ENCODE measurements at places on chromosomes 6 and 20.

DNA sequence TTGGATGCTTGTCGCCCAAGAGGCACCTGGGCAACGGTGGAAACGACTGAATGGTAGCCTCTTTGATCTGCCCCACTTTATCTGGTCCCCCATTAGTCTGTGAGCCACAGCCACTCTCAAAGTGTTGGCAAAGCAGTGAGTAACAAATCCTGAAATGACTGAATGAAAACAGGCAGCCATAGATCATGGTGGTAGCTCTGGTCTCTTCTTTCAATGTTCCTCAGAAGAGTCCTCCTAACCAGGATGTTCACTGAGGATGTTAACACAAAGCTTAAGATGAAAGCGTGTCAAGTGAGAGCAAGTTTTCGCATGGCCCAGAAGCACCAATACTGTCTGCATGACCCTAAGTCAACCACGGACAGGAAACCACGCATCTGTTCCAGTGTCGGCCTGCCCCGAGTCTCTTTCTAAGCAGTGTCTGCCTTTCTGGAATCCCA is 107.3 kb downstream of the IRF4 start:
- DNase-seq = no peak

- no peak for DNase-seq
These were observed 101.7 kb upstream of the BMP2 start for GRCh38 chr20:6665621-6666355.

DNA sequence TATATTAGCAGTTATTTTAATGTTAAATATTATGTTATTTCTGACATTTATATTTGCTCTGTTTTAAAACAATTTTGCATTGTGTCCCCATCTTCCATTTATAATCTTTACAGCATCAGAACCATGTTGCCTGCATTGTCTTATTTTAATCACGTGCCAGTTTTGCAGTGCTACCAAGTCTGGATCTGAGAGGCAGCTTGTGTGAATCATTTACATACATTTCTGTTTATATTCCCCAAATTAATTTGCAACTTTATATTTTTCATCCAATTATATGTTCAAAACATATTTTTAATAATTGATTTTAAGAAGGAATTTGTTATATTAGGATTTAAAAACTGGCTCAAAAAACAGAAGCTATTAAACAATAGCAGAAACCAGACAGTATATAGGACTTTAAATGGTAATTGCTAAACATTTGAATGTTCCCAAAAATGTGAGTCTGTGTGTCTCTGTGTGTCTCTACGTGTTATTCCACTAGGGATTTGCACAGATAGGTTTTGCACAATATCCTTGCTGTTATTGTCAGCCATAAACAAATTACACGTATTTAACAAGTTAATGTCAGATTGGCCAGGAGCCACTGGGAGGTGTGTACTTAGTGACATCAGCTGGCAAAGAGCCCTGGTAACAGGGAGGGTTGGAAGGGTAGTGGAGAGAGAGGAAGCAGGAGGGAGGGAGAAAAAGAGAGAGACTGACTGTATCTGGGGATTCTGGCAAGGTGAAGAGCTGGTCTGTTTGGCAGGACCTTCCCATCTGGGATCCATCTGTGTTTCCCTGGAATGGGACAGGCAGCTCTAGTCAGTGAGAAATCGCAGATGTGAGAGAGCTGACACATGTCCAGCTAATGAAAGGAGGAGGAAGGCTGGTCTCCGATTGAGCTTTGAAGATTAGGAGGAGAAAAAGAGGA is 72.1 kb downstream of the CBFA2T2 start:
- DNase-seq = no peak

GRCh38 chr6:63521475-63522210 is 50.6 kb upstream of the LOC128125822 start:
- no peak for DNase-seq

- DNase-seq = no peak
These were observed 145.6 kb downstream of the DLL1 start for GRCh38 chr6:170145272-170145592.

DNA sequence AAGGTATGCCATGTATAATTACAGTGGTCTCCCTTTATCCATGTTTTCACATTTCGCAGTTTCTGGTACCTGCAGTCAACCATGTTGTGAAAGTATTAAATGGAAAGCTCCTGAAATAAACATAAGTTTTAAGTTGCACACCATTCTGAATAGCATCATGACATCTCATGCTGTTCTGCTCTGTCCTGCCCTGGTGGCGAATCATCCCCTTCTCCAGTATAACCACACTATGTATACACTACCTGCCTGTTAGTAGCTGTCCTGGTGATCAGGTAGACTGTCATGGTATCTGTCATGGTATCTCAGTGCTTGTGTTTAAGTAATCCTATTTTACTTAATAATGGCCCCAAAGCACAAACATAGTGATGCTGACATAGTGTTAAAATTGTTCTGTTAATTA is 97.1 kb downstream of the ZFAND3 start:
- DNase-seq = no peak

DNA sequence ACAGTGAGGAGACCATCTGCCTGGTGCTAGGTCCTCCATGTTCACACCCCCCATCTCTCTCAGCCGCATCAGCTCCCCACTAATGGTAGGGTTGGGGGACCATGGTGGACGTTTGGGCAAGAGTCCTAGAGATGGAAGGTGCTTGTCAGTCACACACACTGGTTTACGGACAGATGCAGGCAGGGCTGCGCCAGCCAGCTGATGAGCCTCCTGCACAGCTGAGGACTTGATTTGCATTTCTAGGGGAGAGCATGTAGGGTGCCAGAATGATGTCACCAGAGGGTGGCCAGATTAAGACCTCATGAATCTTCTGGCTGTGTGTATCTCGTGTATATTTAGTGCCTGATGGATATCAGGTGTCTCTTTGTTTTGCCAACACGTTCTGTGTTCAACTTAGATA is 28.6 kb downstream of the CST8 start:
- DNase-seq = no peak

- no peak for DNase-seq
These were observed 80.2 kb downstream of the PLCB4 start for GRCh38 chr20:9149087-9149486.

GRCh38 chr20:47605673-47606413 is 104.2 kb downstream of the NCOA3 start:
- DNase-seq = no peak

GRCh38 chr6:108622641-108623298 is 62.1 kb downstream of the FOXO3 start:
- DNase-seq = no peak

DNA sequence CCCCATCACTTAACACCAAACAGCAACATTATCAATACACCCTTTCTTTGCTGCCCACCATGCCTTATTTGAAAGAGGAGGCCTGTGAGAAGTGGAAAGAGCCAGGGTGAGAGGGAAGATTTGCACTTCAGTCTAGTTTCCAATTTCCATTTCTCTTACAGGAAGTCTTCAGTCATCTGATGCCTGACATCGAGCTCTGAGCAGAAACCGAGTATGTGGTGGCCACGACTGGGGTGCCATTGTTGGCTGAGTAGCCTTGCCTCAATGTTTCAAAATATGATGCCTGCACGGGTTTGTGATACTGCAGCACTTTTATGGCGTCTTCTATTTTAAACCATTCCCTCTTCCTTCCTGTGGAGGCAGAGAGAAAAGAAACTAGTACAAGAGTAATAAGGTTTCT is 39.8 kb upstream of the SMIM29 start:
- no peak for DNase-seq

- DNase-seq = no peak
These were observed 35.2 kb downstream of the AK9 start for GRCh38 chr6:109655761-109656262.

GRCh38 chr6:157760589-157761330 is 62.3 kb upstream of the SNX9 start:
- no peak for DNase-seq

DNA sequence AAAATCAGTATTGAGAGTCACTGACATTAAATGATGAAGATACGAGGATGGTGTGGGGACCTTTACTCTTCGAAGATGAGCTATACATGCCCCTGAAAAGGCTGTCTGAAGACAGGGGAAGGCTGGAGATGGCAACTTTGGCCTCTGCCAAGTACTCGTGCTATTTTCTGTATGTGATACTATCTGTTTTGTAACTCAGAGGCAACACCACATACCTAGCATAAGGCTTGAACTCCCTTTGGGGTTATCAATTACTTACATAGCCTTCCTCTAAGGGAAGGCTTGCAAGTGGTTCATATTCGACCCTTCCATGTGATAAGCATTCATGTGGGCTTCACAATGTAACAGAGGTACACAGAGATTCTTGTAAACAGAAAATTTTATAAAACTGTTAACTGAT is 68.7 kb upstream of the FBXO30 start:
- DNase-seq = no peak

GRCh38 chr6:35161776-35162607 is 20.9 kb upstream of the TCP11 start:
- DNase-seq = no peak

- DNase-seq = no peak
These were observed 139.5 kb upstream of the TCF21 start for GRCh38 chr6:133749427-133749826.

DNA sequence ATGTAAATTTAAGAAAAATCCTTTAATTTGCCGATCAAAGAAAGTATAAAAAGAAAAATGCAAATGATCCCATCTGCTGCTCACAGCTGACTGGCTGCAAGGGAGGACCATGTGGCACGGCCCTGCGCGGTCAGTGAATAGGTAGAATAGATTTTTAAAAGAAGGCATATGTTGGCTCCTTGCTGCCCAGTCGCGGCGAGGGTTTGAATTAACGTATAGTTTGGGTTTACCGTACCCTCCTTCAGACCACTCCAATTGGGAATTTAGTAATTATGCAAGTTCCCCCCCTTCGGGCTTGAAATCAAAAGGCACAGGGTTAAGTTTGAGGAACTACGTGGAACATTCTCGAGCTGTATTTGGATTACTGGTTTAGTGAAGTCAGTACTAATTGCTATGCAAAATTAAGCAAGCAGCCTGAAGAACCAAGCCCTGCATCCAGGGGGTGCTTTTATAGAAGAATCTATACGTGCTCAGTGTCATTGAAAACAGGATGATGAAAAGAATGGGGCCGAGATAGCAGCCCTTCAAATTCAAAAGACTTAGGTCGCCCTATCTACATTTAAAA is 1.1 kb upstream of the BEND3 start:
- no peak for DNase-seq

DNA sequence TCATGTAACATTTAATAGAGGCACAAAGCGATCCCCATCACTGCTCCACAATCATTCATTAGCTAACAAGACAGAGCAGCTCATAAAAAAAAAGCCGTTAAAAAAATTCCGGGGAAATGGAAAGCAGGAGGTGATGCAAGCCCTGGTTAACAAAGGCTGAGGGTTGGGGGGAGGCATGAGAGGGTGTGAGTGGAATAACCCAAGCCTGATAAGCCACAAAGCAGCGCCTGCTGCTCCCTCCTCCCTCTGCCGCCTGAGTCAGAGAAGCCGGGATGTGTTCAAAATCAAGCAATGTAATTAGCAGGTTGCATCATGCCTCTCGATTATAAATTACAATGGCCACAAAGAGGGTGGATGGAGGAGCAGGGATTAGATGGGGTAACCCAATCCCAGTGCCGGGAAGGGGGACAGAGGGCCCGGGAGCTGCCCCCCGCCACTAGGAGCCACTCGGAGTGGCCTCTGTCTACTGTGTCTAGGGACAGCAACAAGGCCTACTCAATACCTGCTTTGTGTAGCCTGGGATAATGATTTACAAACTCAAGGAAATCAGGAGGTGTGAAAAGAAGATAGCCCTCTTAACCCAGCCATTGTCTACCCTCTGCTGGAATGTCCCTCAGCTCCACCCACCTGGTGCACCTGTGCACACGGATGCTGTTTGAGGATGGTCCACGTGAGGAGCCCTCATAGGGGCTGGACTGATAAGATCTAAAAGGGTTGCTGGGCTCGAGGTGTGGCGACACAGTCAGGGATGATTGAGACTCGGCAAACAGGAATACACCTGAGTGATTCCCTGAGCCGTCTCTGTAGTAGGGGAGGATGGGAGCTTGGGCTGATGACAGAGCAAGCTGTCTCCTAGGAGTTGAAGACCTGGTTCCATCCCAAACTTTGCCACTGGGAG is 156.9 kb downstream of the VEGFA start:
- no peak for DNase-seq

DNA sequence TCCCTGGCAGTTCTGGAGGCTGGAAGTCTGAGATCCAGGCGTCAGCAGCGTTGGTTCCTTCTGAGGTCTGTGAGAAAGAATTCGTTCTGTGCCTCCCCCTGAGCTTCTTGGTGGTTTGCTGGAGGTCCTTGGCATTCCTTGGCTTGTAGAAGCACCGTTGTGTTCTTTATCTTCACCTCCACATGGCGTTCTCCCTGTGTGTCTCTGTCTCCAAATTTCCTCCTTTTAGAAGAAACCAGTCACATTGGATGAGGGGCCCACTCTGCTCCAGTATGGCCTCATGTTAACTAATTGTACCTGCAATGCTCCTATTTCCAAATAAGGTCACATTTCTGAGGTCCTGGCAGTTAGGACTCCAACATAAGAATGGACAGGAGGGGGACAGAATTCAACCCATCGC is 73.0 kb upstream of the BACH2 start:
- no peak for DNase-seq

DNA sequence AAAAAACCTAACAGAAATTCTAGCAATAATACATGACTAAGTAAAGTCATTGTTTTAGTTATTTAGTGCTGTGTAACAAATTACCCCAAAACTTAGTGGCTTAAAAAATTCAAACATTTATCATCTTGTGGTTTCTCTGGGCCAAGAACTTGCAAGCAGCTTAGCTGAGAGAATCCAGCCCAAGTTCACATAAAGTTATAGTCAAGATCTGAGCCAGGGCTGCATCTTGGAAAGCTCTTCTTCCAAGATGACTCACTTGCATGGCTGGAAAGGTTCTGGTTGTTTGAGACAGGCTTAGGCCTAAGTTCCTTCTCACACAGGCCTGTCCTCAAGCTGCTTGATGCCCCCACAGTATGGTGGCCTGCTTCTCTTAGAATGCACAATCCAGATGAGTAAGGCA is 217.8 kb upstream of the TSHZ2 start:
- no peak for DNase-seq

DNA sequence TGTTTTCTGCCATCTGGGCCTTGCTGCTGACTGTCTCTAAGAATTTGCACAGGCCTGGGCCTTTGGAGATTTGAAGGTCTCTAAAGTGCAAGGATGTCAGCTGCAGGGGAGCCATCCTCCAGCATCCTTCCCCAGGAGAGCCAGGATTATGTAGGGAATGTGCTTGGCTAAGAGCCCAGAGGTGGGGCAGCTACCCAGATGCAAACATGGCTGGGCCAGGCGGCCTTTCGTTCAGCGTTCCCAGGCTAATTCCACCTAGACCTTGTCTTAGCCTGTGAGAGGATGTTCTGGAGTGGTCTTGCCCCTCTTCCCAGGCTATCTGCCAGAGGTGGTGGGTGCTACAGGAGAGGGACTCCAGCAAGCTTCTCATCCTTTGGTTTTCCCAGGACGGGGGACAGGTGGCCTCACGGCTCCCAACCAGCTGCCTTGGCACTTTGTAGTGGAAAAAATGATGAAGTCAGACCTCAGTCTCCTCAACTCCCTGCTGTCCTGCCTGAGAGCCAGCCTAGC is 7.7 kb upstream of the PTGIS start:
- no peak for DNase-seq

DNA sequence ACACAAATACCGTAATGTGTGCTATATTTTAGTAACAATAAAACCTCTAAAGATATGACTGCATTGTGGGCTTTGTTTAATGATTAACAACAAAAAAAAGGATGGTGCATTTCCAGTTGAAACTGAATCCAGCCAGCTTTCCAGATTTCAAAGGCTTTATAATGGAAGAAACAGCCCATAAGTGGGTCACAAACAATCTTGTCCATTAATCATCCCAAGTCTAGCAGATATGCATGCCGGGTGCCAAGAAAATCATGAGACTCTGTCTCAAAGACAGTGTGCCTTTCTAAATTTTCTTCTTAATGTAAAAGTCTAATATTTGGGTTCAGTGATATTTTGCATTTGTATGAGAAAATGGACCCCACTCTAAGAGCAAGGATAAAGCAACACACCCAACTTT is 20.6 kb upstream of the LAMP5 start:
- no peak for DNase-seq

GRCh38 chr6:75893058-75893775 is 144.2 kb downstream of the MYO6 start:
- no peak for DNase-seq
